Dorsolateral prefrontal cortex (tissue), 122 donors: ENCODE measurements at places on chromosomes 4 and X.

- no peak for DNase-seq
Measured at GRCh38 chrX:150454083-150454482, 91.0 kb downstream of the MAMLD1 start.

- no peak for DNase-seq
Measured at GRCh38 chr4:120796271-120796670, 126.3 kb downstream of the PRDM5 start.

DNA sequence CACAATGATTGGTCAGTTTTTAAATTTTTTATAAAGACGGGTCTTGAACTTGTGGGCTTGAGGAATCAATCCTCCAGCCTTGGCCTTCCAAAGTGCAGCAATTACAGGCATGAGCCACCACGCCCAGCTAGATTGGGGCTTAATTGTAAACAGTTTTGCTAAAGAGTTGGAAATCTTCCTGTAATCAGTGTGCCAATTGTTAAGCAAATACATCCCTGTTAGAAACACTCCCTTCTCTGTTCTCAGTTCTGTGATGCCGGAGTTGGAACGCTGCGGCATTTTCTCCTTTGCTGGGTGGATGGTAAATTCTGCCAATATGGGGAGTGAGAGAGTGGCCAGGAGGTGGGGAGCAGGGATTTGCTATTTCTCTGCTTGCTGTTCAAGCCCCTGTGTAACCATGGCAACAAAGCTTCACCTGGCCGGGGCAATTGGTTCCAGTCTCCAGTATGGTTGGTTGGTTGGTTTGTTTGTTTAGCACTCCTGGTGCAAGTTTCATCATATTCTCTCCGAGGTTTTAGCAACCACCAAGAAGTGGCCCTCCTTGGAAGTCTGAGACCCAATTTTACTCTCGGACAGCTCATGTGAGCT is 3.0 kb upstream of the SPATA4 start:
- DNase-seq = no peak

DNA sequence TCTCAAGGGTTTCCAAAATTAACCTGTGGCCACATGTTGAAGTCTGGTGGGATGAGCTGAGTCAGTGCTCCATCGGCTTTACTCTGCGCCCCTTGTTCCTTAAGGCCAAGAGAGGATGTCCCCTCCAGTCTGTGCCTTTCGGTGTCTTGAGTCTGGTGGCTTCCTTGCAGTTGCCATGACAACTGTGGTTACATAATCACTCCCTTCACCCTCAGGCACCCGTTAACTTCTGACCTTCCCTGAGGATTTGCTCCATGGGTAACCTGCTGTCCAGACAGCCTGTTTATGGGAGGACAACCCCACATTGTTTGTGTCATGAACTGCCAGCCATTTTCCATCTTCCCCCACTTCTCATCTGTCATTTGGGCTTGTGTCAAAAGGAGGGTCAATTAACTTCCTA is 401.1 kb upstream of the LCORL start:
- DNase-seq = no peak

- peak; percentile 70 for DNase-seq
Measured at GRCh38 chrX:9566150-9566621, 101.3 kb downstream of the TBL1X start.

- no peak for DNase-seq
Measured at GRCh38 chrX:112867570-112867969, 26.9 kb upstream of the AMOT start.
